ENCODE measurements at places on chromosomes 2 and 18. TPM values are rescaled to one million over a fixed set of nuclear protein-coding genes. Genes with fewer than 3 reads are reported as not detected.

FAP gene
- 103 TPM for polyA plus RNA-seq

DNAJC5G gene
- polyA plus RNA-seq = not detected

RGPD4 gene
- polyA plus RNA-seq = 0.17 TPM

PSTPIP2 gene
- polyA plus RNA-seq = 2.2 TPM

PROKR1 gene
- 1.5 TPM for polyA plus RNA-seq

GRCh38 chr2:2016651-2017311, 272.5 kb upstream of the PXDN start:
- DNase-seq = no peak

- DNase-seq = no peak
These were observed 106.8 kb downstream of the ZNF516 start for GRCh38 chr18:76388261-76388660.

GRCh38 chr2:74259191-74259590, 60.8 kb downstream of the MTHFD2 start:
- no peak for DNase-seq

GRCh38 chr18:25659541-25659940, 307.6 kb upstream of the ZNF521 start:
- no peak for DNase-seq

DNA sequence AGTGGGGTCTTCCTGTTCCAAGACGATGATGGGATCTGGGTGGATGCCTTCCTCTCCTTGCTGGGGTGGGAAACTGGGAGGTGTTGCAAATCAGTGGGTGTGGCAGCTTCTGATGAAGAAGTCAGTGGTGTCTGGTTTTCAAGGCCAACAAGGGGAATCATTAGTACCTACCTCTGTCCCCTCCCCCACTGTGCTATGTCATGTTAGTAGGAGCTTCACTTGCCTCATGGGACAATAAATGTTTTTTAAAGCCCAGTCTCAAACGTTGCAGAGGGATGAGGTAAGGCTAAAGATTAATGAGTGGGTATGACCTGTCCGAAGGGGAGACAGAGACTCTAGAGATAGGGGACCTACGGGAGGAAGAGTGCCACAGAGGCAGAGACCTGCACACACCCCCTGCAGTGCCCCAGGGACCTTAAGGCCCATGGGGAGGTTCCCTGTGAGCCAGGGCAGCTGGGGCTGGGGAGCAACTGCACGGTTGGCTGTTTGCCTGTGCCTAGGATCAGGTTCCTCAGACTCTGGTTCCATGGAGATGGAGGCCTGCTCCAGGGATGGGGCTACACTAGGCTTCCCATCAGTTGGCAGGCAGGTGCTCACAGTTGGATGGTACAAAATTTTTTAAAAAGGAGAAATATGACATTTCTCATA, 37.8 kb upstream of the SLC1A4 start:
- peak; percentile 72 for DNase-seq

DNA sequence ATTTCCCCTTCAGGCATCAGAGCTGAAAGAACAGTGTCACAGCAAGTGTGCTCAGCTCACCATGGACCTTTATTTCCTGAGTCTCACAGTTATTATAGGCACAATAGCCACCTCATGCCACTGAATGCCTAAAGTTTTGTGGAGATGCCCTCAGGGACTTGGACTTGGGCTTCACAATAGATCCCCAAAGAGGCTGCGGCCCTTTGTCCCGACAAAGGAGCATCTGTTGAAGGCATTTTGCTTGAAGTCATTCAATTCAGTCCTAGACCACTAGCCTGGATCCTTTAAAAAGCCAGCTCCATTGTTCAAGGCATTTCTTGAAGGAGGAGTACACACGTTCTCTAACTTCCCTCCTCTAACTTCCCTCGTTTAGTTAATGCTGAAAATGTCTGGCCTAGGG, 125.4 kb downstream of the DCC start:
- DNase-seq = no peak

- DNase-seq = peak; percentile 61
These were observed 20.1 kb downstream of the CTLA4 start for GRCh38 chr2:203887677-203888076.

DNA sequence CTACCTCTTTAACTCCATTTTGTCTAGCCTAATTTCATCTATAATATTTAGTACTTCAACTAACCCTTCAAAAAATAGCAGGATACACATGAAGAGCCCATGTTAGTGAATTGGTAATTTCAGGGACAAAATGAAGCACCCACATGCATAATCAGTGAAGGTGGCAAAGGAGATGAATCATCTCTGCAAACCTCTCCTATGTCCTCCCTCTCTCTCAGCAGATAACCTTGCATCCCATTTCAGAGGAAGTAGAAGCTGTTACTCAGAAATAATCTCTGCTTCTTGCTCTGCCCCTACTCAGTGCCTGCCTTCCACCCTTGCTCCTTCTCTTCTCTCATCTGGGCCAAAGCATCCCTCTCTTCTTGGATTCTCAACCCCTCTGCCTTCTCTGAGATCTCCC, 60.2 kb upstream of the CAVIN2 start:
- no peak for DNase-seq

DNA sequence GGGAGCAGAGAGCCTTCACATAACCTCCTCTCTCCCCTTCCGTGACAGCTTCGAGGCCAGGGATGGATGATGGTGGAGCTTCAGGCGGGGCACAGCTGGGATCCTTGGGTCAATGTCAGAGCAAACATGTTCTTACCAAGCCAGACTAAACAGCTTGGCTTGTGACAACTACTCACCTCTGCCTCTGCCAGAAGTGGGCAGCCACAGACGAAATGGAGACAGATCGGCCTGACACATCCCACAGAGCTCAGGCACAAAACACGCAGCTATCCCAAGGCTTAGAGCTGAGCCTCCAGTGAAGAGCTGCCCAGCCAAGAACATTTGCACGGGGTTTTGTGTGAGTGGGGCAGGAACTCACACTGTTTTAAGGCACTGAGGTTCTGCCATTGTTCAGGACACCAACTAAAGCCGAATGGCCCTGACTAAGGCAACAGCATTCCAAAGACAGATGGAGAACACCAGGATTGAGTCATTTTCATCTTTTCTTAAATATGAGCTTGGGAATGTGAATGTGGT, 12.8 kb downstream of the PXDN start:
- no peak for DNase-seq

GRCh38 chr2:72427022-72427861, 279.6 kb upstream of the CYP26B1 start:
- no peak for DNase-seq

Data from muscle of leg (tissue), 16 donors.